ENCODE measurements at places on chromosomes 13 and 19.

- DNase-seq: no peak
These were observed 205.4 kb downstream of the PDS5B start for GRCh38 chr13:32791545-32792172.

DNA sequence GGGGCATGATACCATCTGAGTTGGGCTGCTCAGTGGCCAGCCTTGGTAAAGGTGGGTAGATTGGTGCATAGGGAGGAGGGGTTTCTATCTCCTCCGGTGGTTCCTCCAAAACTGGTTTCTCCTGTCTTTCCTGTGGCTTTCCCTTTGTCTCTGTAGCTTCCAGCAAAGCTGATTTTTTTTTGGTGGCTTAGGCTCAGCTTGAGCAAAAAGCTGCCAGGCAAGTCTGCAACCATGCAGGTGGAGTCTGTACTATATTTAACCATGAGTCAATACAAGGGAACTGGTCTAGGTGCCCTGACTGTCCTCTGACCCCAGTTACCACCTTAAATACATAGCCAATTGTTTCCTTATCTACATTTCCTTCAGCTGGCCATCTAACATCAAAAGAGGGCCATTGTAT is 64.0 kb upstream of the ZNF681 start:
- no peak for DNase-seq

DNA sequence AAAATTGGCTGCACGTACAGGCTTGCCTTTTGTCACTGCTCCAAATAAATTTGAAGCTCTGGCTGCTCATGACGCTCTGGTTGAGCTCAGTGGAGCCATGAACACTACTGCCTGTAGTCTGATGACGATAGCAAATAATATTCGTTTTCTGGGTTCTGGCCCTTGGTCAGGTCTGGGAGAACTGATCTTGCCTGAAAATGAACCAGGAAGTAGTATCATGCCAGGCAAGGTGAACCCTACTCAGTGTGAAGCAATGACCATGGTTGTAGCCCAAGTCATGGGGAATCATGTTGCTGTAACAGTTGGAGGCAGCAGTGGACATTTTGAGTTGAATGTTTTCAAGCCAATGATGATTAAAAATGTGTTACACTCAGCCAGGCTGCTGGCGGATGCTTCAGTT is 16.1 kb upstream of the AKAP11 start:
- DNase-seq: no peak

- no peak for DNase-seq
These were observed 49.5 kb upstream of the PCDH17 start for GRCh38 chr13:57582032-57582431.

Measured in RCC 7860 (cell line).